ENCODE measurements at places on chromosomes 3 and 15.

GRCh38 chr15:81165535-81165934 is 31.1 kb upstream of the IL16 start:
- no peak for DNase-seq

- no peak for DNase-seq
These were observed 530.6 kb upstream of the RGMA start for GRCh38 chr15:93619597-93619996.

- DNase-seq = no peak
These were observed 96.2 kb upstream of the KCNMB2 start for GRCh38 chr3:178440043-178440442.

DNA sequence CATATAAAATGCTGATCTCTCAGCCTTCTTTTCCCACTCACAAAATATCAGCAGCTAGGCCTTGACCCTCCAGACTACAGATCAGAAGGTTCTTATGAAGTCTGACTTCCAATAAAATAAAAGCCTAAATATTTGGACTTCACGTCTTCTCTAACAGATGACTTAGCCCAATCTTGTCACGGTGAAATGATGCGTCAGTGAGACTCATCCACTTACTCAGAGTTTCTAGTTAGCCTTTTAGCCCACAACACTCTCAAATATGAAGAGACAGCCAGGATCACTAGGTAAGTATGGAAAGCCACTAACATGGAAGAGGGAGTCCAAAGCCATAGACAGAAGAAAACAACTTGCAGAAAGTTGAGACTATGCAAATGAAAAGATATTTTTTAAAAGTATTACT is 601.2 kb downstream of the PYDC2 start:
- DNase-seq = no peak

- peak; percentile 57 for DNase-seq
These were observed 105.0 kb downstream of the FOXP1 start for GRCh38 chr3:71478568-71478967.

GRCh38 chr3:67691926-67692325 is 37.5 kb upstream of the SUCLG2 start:
- DNase-seq = no peak

GRCh38 chr3:126907557-126907956 is 75.4 kb upstream of the PLXNA1 start:
- no peak for DNase-seq

GRCh38 chr15:33975022-33975565 is 6.8 kb downstream of the CHRM5 start:
- no peak for DNase-seq

- DNase-seq = no peak
These were observed 89.1 kb downstream of the OSBPL10 start for GRCh38 chr3:31891876-31892455.

DNA sequence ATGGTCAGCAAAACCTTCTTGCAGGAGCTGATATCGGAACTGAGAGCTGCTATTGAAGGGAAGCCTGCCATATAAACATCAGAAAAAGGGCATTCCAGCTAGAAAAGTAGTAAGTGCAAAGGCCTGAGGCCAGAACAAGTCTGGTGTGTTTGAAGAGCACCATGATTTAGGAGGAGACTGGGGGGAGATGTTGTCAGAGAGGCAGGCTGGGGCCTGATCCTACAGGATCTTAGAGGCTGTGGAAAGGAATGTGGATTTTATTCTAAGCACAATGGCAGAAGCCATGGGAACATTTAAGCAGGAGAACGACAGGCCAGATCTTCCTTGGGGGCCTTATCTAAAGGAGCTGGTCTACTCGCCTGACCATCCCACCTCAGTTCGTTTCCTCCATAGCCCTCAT is 5.1 kb upstream of the MUC13 start:
- DNase-seq = no peak

DNA sequence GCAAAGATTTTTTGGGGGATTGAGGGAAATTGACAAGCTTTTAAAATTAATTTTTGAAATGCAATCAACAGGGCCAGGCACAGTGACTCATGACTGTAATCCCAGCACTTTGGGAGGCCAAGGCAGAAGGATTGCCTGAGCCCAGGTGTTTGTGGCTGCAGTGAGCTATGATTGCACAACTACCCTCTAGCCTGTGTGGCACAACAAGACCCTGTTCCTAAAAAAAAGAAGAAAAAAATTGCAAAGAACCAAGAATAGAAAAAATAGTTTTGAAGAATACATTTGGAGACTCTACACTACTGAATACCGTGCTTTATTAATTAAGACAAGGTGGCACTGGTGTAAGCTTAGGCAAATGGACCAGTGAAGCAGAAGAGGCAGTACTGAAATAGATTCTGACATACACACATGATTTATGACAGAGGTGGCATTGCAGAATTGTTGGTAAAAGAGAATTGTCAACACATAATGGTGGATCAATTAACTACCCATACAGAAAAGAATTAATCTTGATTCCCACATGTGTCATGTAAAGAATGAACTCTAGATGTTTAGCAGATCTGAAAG is 443.3 kb upstream of the ATP11B start:
- DNase-seq = no peak

GRCh38 chr3:133211449-133211848 is 173.3 kb downstream of the TMEM108 start:
- no peak for DNase-seq

DNA sequence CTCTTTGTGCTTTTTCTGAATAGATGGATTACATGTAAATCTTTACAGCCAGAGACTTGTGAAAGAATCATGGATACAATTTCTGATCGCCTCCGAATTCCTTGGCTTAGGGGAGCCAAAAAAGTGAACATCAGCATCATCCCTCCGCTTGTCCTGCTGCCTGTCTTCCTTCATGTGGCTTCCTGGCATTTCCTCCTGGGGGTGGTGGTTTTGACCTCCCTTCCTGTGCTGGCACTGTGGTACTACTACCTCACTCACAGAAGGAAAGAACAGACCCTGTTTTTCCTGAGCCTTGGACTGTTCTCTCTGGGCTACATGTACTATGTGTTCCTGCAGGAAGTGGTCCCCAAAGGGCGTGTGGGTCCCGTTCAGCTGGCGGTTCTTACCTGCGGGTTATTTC is 5.9 kb downstream of the ZDHHC23 start:
- no peak for DNase-seq

DNA sequence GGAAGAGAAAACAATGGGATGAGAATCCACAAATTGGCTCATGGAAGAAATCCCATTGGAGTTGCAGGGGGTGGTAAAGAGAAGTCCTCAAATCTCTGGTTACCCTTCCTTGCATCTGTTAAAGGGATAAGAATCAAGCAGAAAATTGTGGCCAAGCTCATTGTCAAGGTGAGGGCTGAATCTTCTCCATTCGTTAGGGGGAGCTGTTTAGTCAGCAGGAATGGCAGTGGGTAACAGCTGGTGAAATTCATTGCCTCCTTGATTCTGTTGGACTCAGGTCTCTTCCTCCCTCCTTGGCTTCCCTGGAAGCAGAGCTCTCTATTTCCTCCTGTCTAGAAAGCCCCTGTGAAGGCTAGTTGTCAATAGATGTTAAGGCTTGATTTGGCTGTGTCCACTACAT is 343.1 kb upstream of the SEMA6D start:
- DNase-seq = no peak

GRCh38 chr3:193775421-193776077 is 182.5 kb downstream of the OPA1 start:
- no peak for DNase-seq

GRCh38 chr3:142934128-142934886 is 29.2 kb downstream of the PAQR9 start:
- DNase-seq = no peak

GRCh38 chr3:20041197-20041780 is 1.0 kb downstream of the KAT2B start:
- peak; percentile 68 for DNase-seq

DNA sequence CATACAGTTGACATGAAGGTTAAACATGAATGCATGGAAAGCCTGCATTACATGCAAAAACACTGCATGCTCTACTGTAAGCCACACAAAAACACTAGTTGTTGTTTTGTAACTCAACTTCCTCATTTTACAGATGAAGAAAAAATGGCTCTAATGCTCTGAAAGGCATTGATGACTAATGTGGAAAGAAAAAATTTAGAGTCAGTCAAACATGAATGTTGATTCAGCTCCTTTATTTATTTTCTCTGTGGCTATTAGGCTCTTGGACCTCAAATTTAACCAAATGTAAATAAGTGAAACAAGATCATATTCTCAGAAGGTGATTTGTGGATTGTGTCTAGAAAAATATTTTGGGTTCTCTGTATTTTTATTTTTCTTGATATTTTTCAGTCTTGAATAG is 336.7 kb upstream of the ZNF717 start:
- DNase-seq = no peak

DNA sequence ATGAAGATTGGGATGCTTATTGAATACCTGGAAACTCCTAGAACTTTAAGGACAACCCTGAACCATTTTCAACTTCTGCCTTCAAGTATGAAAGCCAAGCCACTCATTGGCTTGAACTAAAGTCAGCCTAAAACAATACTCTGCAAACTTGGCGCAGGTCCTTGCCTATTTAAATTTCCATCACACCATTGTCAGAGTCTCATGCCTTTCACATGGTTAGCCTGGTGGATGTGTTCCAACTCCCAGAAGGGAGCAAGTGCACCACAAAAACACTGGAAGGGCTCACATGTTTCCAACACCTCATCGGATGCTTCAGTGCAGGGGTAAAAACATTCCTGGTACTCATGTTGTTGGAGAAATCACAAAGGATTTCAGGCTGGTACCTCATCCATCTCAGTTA is 511.6 kb upstream of the MDFIC2 start:
- DNase-seq = no peak

All from stimulated activated CD4-positive, alpha-beta T cell treated with anti-CD3 and anti-CD28 coated beads, Interleukin-4, amount 100 ng/mL, for 4 hours (primary cell).